ENCODE measurements at places on chromosomes 4 and X.
A peak's percentile ranks its signal among the peaks of the same experiment; 100 is the strongest.

GRCh38 chr4:163493643-163494359 lies 689 bp upstream of the TMA16 start:
- peak; percentile 33 for DNase-seq

- DNase-seq, result no peak
Measured at GRCh38 chr4:99356992-99357391, 4.4 kb upstream of the ADH1C start.

- DNase-seq, result no peak
Measured at GRCh38 chr4:6929339-6929811, 19.7 kb downstream of the TBC1D14 start.

DNA sequence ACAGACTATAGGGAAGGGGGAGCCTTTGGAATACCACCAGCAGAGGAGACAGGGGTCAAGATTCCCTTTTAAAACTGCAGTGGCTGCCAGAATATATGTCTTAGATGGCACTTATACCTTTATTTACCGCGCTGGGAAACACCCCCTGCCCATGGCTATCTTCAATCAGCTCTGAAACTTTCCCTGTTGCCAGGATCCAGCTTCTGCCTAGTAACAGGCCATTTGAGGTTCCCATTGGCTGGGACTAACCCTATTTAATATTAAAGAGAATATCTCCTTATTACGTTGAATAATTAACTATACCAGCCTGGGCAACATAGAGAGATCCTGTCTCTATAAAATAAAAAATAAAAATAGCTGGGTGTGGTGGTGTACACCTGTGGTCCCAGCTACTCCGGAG lies 23.8 kb downstream of the SOWAHB start:
- DNase-seq, result no peak

GRCh38 chr4:142348613-142349021 lies 497.5 kb downstream of the INPP4B start:
- DNase-seq, result no peak

DNA sequence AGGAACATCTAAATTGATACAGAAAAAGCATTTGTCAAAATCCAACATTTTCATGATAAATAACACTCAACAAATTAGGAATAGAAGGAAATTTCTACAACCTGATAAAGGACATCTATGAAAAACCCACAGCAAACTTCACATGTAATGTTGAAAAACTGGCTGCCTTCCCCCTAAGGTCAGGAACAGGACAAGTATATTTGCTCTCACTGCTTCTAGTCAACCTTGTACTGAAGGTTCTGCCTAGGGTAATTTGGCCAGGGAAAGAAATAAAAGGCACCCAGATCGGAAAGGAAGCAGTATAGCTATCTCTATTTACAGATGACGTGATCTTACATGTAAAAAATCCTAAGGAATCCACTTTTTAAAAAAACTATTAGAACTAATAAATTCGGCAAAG lies 97.1 kb upstream of the USP9X start:
- no peak for DNase-seq

DNA sequence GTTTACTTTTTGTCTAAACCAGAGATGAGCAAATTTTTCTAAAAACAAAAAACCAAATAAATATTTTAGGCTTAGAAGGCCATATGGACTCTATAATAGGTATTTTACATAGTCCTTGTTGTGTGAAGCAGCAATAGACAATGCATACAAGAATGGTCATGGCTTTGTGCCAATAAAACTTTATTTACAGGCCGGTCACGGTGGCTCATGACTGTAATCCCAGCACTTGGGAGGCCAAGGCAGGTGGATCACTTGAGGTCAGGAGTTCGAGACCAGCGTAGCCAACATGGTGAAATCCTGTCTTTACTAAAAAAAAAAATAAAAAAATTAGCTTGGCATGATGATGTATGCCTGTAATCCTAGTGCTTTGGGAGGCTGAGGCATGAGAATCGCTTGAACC lies 227.6 kb downstream of the CBR4 start:
- DNase-seq, result no peak

DNA sequence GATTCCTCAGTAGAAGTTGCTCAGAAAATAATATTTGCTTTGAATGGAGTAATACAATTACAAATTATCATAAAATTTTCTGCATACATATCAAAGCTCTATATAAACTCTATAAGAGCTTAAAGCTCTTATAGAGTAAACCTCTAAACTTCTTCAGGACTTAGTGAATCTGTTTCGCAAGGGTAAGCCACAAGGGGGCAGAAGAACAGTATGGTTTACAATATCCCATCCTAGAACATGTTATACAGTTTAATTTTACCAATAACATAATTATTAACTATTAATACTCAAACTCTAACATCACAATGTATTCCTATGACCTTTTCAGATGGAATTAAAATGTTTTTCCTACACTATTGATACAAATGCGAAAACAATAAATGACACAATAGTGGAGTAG lies 33.8 kb upstream of the SPANXN1 start:
- DNase-seq, result no peak

DNA sequence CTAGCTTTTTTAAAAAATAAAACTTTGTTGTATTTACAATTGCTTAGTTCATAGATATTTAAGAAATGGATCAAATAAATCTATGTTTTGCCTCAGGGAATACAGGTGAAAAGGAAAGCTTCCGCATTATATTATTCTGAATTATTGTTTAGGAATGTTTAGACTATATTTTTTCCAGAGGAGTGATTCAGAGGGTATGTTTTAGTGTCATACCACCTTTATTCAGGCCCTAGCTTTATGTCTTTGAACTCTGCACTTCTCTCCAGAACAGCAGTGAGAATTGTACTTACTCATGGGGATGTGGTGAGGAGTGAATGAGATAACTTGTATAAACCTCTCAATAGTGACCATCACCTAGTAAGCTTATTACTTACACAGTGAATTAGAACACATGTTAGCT lies 14.0 kb downstream of the SLIT2 start:
- no peak for DNase-seq

DNA sequence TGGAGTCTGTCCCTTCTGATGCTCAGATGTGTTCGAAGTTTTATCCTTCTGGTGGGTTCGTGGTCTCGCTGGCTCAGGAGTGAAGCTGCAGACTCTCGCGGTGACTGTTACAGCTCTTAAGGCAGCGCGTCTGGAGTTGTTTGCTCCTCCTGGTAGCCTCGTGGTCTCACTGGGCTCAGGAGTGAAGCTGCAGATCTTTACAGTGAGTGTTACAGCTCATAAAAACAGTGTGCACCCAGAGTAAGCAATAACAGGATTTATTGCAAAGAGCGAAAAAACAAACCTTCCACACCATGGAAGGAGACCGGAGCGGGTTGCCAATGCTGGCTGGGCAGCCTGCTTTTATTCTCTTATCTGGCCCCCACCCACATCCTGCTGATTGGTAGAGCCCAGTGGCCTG lies 18.5 kb downstream of the SLC25A5 start:
- no peak for DNase-seq

GRCh38 chr4:168630445-168631187 lies 133.8 kb downstream of the PALLD start:
- no peak for DNase-seq

GRCh38 chr4:158644760-158645159 lies 26.9 kb downstream of the C4orf46 start:
- no peak for DNase-seq

DNA sequence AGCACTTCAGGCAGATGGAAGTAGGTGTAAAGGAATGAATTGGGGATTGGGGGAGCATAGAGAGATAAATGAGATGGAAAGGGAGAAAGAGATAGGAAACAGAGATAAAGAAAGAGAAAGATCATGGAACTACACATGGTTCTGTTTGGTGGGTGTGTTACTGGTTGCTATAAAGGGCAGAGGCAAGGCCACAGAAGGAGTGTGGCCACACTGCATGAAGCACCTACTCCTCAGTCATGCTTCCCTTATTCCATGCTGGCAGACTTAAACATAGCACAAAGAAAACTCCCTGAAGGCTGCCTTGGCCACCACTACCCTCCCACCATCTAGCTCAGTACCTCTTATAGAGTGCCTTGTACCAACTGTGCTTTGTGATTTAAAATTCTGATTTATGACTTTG lies 56.9 kb downstream of the OPHN1 start:
- DNase-seq, result no peak

DNA sequence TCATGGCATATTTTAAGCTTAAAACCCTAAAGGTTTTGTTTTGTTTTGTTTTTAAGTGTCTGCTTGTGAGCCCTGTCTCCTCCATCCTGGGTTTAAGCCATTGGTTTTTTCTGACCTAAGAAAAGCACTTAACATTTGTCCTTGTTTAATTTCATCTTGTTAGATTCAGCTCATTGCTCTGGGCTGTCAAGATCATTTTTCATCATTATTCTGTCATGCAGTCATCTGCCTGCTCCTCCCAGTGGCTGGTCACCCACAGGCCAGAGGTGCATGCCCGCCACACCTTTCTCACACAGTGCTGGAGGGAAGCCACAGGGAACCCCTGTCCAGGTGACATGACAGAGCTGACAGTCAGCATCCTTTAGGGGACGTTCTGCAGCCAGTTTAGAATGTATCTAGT lies 11.7 kb upstream of the REELD1 start:
- DNase-seq, result no peak

- DNase-seq, result no peak
Measured at GRCh38 chrX:1903236-1903935, 288.5 kb downstream of the ASMT start.

GRCh38 chrX:33416273-33416805 lies 205.0 kb upstream of the DMD start:
- no peak for DNase-seq

GRCh38 chr4:43275779-43276178 lies 383.3 kb downstream of the GRXCR1 start:
- DNase-seq, result no peak

- no peak for DNase-seq
Measured at GRCh38 chrX:112254896-112255295, 172.3 kb upstream of the TRPC5 start.

GRCh38 chr4:94544811-94545210 lies 93.1 kb downstream of the PDLIM5 start:
- no peak for DNase-seq

- DNase-seq, result no peak
Measured at GRCh38 chr4:153513596-153513995, 47.4 kb downstream of the TMEM131L start.

GRCh38 chr4:139555705-139556070 lies 331 bp downstream of the SETD7 start:
- peak; percentile 57 for DNase-seq

GRCh38 chr4:182826391-182826790 lies 90.8 kb downstream of the DCTD start:
- DNase-seq, result no peak

DNA sequence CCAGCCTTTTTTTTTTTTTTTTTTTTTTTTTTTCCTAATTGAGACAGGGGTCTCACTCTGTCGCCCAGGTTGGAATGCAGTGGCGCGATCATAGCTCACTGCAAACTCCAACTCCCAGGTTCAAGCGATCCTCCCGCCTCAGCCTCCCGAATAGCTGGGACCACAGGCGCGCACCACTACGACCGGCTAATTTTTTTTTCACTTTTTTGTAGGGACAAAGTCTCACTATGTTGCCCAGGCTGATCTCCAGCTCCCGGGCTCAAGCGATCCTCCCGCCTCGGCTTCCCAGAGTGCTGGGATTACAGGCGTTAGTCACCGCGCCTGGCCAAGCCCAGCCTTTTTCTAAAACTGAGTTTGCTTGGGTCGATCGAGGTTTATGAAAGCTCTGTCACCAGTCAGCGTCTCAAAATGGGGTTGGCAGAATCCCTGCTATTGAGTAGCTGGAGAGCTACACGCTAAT lies 1.3 kb upstream of the OTUD5 start:
- DNase-seq, result no peak

DNA sequence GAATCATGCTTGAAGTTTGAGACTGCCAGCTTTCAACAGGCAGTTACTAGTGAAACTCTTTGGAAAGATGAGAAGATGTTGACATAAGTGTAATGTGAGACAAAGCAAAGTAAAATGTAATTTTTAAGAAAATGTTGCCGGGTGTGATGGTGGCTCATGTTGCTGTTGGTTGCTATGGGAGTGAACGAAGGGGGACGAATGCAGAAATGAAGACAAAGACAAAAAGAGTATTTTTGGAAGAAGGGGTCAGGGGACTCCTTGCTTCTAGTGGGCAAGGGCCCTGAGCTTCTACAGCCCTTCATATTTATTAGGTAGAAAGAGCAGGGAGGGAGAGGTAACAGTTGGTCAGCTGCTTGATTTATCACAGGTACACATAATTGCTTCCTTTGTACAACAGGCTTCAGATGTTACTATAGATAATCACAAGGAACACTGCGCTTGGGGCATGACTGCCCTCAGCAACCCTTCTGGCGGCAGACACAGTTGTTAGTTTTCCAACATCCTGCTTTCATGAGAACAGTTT lies 11.9 kb upstream of the UGDH start:
- no peak for DNase-seq

GRCh38 chrX:55336176-55336575 lies 71.5 kb upstream of the PAGE3 start:
- no peak for DNase-seq

GRCh38 chr4:95264843-95265242 lies 283.9 kb downstream of the UNC5C start:
- no peak for DNase-seq

GRCh38 chr4:110005461-110006056 lies 92.9 kb downstream of the EGF start:
- DNase-seq, result no peak

- DNase-seq, result no peak
Measured at GRCh38 chr4:8108261-8108660, 50.4 kb downstream of the ABLIM2 start.

DNA sequence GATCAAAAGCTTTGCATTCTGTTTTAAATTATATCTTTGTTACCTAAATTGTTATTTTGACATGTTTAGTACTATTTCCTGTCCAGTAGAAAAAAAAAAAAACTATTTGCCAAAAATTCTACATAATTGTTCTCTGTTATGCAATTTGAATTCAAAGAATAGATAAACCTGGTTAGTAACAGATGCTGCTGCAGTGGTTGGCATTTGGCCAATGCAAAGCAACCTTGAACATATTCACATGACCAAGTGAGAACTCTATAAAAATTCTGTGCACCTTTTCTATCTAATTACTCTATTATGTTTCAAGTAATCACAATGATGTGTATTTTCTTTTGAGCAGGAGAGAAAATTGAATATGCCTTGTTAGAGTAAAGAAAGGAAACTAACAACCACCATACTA lies 1473.4 kb downstream of the RPA4 start:
- DNase-seq, result no peak

- peak; percentile 72 for DNase-seq
Measured at GRCh38 chrX:47384502-47384901, 14.1 kb downstream of the ZNF157 start.

Measured in memory B cell (primary cell).